ENCODE measurements at places on chromosomes 11 and 22.

- no peak for DNase-seq
These were observed 2.0 kb upstream of the NLRX1 start for GRCh38 chr11:119166368-119167076.

- DNase-seq, result no peak
These were observed 39.4 kb upstream of the DDI1 start for GRCh38 chr11:103997082-103997481.

DNA sequence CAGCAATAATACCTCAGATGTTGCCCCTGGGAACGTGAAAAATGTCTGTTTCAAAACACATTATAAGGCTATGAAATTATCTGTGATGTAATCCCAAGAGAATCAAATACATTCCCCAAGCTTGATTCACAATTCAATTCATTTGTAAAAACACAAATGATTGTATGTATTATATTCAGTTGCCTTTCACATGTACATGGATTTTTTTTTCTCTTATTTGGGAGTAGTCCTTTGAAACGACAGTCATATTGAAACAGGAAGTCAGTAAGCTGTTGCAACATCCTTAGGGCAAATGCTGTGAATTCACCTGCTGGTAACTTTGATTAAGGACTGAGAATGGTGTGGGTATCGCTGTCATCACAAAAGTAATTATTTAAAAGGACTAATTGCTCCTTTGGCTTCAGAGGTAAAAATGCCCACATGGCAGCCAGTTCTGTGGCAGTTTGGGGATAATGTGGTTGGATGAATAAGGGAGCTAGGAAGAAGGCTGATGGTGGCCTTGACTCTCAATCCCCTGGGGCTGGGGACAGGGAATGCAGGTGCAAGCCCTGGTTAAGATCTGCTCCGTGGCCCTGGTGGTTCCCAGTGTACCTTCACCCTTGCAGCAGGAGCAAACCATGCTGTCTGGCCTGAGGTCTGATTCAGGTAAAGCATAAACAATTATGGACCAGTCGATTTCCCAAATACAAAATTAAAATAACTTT lies 13.2 kb downstream of the EHF start:
- DNase-seq, result peak; percentile 22

DNA sequence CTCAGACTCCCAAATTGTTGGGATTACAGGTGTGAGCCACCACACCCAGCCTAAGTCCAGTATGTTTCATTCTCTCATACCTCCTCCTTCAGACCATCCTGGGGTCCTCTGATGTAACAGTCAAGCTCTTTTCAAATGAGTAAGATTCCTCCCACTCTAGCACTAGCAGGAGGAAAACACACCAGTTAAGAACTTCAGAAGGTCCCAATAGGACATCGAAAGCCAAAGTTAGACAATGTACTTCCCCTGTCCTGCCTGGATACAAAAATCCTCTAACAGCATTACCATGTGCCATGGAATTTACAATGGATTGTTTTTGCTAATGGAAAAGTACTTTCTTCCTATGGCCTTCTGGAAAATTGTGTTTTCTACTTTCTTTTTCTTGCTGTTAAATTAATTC lies 67.1 kb downstream of the CCDC34 start:
- no peak for DNase-seq

DNA sequence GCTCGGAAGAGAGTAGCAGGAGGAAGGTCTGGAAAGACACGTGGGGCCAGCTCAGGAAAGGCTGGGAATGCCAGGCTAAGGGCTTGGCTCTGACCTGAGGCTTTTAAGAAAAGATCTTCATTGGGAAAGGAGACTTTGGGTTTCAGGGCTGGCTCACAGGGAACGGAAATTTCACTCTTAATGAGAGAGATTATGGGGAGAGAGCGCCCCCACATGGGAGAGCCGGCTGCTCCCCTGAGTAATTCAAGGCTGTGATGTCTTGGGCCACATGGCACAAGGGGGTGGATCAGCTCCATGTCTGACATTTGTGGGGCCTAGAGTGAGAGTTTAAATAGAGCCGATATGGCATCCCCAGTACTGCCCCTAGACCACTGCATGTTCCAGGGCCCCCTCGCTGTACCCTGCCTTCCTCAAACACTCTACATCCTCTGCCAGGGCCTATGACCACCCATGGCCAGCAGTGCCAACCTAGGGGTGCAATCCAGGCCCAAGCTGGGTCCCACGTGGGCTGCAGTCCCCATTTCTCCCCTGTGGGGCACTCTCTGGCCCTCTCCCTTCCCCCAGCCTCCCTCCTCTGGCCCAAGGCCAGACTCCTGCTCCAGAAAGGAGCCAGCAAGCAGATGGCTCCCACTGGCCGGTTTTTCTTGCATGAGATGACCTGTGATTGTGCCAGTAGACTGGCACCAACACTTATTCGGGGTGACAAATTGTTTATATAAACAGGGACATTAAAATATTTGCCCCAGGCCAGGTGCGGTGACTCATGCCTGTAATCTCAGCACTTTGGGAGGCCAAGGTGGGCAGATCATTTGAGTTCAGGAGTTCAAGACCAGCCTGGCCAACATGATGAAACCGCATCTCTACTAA lies 75.2 kb downstream of the ISX start:
- DNase-seq, result no peak

- no peak for DNase-seq
These were observed 15.8 kb upstream of the CTSC start for GRCh38 chr11:88353386-88353785.

- DNase-seq, result no peak
These were observed 1.7 kb downstream of the RPS19BP1 start for GRCh38 chr22:39530692-39531331.

DNA sequence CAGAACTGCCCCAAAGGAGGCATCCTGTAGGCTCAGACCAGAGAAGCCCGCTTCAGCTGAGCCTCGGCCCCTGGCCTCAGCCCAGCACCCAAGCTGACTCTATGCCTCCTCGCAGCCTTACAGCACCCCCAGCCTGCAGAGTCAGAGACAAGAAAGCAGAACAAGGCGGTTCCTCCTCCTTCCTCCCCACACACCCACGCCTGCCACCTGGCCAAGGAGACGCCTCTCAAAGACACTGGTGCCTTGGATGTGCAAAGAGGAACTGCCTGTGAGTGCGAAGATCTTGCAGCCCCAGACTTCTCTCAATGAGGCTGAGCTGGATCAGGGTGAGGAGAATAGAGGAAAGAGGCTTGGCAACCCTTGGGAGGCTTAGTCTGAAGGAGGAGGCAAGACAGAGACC lies 60.2 kb downstream of the PDE2A start:
- peak; percentile 82 for DNase-seq

DNA sequence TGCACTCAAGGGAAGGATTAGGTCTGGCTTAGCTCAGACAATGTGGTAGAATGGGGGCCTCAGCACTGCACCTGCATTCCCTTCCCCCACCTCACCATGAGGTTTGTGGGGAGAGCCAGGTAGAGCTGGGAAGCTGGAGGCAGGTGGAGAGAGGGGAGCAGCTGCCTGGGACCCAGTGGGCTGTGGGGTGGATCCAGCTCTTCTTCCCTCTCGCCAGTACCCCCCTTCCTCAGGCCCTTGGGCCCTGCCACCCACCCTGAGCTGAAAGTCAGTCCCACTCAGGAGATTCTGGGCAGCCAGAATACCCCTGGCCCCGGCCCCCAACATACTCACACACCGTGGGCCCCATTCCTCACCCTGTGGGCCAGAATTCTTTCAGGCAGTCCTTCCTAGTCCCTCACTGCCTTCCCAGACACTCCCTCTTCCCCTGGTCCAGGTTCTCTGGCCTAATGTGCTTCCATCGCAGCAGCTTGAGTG lies 3.1 kb upstream of the POLD4 start:
- no peak for DNase-seq

- no peak for DNase-seq
These were observed 8.3 kb downstream of the SRSF8 start for GRCh38 chr11:95074792-95075563.

DNA sequence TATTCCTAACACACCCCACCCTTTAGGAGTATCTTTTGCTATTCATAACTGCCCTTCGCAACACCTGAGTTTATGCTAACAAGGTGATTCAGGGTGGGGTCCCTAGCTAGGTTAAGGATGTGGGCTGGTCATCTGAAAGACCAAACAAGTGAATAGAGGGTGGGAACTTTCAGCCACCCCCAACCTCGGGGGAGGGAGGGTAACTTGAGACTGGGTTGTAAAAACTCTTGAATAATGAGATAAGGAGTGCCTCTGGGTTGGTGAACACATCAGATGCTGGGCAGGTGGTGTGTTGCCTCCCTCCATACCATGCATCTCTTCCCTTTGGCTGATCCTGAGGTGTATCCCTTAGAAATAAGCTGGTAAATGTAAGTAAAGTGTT lies 111.5 kb downstream of the SWAP70 start:
- no peak for DNase-seq

- DNase-seq, result no peak
These were observed 3.6 kb downstream of the TNNI2 start for GRCh38 chr11:1842149-1843097.

DNA sequence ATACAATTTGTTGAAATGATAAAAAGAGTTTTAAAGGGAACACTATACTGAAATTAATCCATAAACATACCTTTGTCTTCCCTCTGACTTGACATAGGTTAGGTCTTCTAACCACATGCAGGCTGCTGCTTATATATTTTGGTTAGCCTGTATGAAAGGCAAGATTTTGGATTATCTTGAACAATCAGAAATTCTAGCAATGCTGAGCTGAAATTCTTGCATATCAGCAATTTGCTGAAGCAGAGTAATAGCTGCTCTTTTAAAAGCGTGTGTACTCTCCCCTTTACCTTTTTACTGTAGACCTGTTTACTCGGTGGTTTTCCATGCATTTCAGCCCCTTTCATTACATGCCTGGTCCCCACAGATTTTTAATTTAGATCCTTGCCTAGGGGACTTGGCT lies 34.0 kb downstream of the CWC15 start:
- no peak for DNase-seq

GRCh38 chr11:99020352-99021225 lies at the start of gene CNTN5:
CNTN5 (plus strand) TSS chr11:99020949.
- DNase-seq, result no peak

GRCh38 chr11:1333860-1334259 lies 24.4 kb upstream of the TOLLIP start:
- no peak for DNase-seq

DNA sequence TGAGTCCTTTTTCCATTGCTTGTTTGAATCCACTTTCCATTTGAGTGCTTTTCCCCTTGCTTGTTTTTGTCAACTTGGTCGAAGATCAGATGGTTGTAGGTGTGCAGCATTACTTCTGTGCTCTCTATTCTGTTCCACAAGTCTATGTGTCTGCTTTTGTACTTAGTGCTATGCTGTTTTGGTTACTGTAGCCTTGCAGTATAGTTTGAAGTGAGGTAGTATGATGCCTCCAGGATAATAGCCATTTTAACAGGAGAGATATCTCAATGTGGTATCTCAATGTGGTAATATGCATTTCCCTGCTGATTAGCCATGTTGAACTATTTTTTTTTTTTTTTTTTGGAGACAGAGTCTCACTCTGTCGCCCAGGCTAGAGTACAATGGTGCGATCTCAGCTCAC lies 16.7 kb downstream of the ACRV1 start:
- DNase-seq, result no peak

DNA sequence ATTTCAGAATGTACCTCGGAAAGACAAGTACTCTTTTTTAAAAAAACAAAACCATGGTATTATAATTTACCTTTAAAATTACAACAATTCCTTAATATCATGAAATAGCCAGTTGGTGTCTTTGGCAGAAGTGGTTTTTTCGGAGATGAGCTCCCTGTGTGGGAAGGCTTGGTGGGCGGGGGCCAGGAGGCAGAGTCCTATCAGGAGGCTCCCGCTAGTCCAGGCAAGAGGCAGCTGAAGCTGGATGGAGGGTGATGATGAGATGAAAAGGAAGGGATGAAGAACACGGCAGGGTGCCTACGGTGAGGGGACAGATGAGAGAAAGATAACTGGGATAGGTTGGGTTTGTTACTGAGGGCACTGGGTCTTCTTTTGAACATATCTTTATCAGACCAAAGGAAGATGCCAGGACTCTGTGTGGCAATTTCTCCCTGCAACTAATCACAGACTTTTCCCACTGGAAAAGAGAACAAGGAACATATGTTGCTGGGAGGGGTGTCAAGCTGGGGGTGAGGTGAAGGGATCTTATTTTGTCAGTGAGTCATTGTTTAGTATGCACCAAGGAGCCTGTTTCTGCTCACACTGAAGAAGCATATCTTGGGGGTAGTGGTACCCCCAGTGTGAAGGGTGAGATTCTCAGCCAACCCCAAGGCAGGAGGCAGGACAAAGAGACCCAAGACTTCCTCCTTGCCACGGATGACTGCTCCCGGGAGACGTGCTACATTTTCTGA lies 91.5 kb upstream of the YWHAH start:
- no peak for DNase-seq

DNA sequence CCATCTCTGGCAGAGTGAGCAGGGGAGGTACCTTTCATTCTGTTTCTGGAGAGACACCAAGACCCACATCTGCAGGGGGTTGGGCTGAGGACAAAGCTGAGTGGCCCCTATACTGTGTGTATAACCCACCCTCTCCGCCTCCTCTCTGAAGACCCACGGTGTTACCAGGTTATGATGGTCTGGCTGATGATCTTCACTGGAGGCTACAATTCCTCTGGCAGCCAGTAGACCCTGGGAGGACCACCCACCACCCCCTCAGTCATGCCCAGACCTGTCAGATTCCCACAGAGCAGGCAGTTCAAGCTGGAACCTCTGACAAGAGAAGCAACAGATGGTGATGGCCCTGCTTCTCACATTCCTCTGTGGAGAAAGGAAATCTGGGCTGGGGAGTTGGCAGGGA lies 11.4 kb upstream of the KCNJ1 start:
- no peak for DNase-seq

GRCh38 chr22:33006220-33006954 lies 51.8 kb downstream of the SYN3 start:
- no peak for DNase-seq

DNA sequence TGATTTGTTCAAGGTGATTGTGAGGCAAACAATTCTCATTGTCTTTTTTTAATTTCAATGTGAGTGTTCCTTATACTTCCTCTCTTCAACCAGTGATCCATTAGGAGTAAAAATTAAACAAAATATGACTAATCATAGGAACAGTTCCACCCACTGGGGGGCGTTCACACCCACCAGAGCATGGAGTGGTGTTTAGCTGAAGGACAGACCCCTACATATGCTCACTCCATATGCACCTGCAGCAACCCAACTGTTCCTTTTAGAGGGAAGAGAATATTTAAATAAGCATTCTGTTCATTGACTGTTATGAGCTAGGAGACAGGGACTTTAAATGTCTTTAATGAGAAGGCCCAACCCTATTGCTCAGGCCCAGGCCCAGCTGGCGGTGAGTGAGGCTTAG lies 78.7 kb upstream of the DRD2 start:
- DNase-seq, result no peak

Data from CD4-positive, alpha-beta T cell treated with Interleukin-4 for 1 hour (primary cell).